ENCODE measurements at places on chromosomes 2 and 18.

- no peak for DNase-seq
Observed at GRCh38 chr2:86592547-86593230, 29.4 kb upstream of the CHMP3 start.

DNA sequence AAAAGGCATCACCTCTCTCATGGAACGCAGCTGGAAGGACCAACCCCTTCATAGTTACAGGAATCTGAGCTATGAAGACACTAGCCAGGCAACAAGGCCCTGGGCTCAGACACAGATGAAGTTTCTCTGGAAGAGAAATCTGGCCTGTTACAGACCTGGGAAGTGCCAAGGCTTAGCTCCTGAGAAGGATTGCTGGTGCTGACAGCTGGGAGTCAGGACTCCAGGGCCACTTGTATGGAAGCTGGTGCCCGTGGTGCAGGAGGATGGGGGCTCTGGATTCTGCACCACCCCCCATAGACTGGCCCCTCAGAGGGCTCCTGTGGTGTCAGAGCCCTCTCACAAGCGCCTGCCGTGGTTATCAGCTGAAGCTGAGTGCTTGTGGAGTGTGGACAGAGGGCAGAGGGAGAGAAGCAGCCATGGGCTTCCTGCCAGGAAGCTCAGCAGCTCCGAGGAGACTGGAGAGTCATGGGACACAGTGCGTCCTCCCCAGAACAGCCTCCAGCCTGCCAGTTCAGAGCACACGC lies 87.3 kb upstream of the LCLAT1 start:
- no peak for DNase-seq

DNA sequence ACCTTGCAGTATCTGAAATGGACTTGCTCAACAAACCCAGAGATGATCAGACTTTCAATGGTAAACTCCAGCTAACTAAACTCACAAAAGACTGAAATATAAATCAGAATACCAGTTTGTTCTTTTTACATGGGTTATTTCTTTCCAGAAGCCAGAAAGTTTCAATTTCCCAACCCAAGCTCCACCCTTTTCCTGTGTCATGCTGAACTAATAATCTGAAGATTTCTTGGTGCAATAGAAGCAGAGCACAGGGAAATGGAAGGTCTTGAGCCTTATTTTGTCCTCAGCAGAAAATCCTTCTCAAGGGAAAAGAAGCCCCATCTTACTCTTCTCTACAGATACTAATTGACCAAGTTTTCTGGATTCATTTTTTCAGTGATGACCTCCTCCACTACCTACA lies 93.3 kb upstream of the PAPOLG start:
- DNase-seq = no peak

DNA sequence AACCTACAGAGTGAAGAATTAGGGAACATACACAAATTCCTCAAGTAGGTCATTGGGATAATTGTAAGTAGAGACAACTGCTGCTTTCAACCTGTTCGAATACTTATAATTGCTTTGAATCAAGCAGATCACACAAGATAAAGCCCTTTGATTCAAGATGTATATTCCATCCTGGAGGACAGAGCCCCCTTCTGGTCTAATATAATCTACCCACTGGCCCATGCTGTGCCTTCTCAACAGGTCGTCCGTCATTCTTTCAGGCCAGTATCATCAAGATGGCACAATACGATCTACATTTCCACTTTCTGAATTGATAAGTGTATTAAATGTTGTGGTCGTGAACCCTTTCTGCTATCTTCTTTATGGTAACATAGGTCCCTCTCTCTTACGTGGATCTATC lies 387.0 kb upstream of the CDH19 start:
- DNase-seq = no peak

GRCh38 chr18:3885209-3885792 lies 435.3 kb downstream of the TGIF1 start:
- DNase-seq = no peak

- no peak for DNase-seq
Observed at GRCh38 chr2:18047896-18048657, 169.6 kb downstream of the KCNS3 start.

- no peak for DNase-seq
Observed at GRCh38 chr2:883803-884748, 66.6 kb upstream of the SNTG2 start.

DNA sequence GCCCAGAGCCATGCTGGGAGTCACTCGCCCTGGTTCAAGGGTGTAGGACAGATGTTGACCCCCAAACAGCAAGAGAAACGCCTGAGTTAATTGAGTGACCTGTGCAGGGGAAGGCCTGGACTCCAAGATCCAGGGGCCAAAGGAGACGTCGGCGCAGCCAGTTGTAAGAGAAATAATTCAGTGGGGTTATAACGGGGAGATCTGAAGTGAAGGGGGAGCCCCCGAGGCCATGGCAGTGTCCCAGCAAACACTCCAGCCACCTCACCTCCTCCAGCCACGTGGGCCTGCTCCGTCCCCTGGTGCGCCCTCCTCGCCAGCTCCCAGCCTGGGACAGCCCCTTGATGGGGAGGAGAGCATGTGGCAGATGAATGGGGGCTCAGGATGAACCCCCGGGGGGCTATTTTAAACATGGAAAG lies 130.7 kb upstream of the GPC1 start:
- no peak for DNase-seq

GRCh38 chr2:105450471-105450870 lies 51.6 kb upstream of the FHL2 start:
- DNase-seq = no peak

DNA sequence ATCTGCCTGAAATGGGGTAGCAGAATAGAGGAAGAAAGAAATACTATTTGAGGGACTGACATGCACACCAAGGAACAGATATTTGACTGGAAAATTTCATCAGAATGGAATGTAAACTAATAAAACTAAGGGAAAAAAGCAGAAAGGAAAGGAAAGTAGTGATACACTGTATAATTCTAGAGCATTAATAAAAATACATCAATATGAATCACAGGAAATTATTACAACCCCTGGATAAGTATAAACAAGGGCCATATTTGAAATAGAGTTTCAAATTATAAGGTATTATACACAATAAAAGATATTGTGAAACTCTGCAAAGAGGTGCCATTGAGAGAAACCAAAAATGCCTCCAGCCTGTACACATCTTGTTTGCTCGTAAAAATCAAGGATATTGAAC lies 149.6 kb downstream of the ICOS start:
- DNase-seq = no peak

- DNase-seq = no peak
Observed at GRCh38 chr2:173432049-173432754, 77.5 kb downstream of the CDCA7 start.

- no peak for DNase-seq
Observed at GRCh38 chr18:47736376-47737140, 193.9 kb downstream of the SMAD2 start.

GRCh38 chr2:64958556-64958955 lies 30.6 kb upstream of the SLC1A4 start:
- DNase-seq = no peak

Data from stimulated activated CD4-positive, alpha-beta T cell treated with anti-CD3 and anti-CD28 coated beads, Interleukin-4, amount 100 ng/mL, for 48 hours (primary cell).